ENCODE measurements at places on chromosomes 7 and 10.

- no peak for DNase-seq
Measured at GRCh38 chr7:17654940-17655339, 285.4 kb downstream of the SNX13 start.

DNA sequence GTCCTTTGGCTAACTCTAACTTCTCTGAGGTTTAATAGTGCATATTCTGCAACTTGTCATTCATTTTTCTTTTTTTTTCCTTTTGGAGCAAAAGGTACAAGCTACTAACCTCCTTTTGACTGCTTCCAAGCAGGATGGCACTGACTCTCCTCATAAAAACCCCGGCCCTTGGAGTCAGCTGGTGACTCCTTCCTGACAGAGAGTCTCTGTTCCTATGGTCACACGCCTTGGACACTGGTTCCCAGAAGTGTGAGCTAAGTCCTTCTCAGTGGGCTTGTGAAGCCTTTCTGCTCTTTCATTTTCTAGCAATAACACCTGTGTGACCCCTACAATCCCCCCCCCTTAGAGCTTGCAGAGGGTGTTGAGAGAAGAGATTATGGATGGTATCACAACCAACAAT is 21.7 kb downstream of the DOCK4 start:
- DNase-seq: no peak

- DNase-seq: no peak
Measured at GRCh38 chr7:22251281-22251680, 105.7 kb downstream of the RAPGEF5 start.

GRCh38 chr7:99311702-99312101 is 14.0 kb upstream of the ARPC1A start:
- no peak for DNase-seq

- no peak for DNase-seq
Measured at GRCh38 chr10:85900487-85900886, 466.1 kb downstream of the GRID1 start.
